ENCODE measurements at places on chromosomes 1 and 21.
A peak's percentile ranks its signal among the peaks of the same experiment; 100 is the strongest.

GRCh38 chr1:151846062-151846568 lies 6.5 kb upstream of the C2CD4D start:
- no peak for DNase-seq

GRCh38 chr1:6205849-6206519 lies at the start of gene RNF207:
Gene RNF207, plus strand, starts transcription at chr1:6206119. Its CDS starts 417 bp downstream, at chr1:6206536.
- peak; percentile 50 for DNase-seq

- DNase-seq = no peak
Measured at GRCh38 chr1:51542158-51542953, 23.3 kb upstream of the EPS15 start.

DNA sequence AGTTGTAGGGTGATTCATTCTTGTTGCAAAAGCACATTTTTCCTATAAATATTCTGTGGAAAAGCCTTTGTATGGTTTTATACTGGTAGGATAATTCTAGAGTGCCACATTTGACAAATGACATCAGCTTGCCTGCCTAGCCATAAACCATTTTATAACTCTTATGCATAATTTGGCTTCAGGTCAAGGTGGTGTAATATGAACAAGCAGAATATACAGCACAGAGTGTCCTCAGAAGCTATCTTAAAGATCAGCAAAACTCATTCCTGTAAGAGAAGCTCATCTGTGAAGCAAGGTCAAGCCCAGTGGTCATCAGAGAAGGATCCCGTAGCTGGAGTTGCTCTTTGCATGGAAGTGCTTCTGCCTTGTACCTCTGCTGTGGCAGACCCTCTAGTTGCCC lies 24.0 kb upstream of the C1orf21 start:
- DNase-seq = no peak

GRCh38 chr1:157770442-157771043 lies 6.4 kb downstream of the FCRL2 start:
- DNase-seq = no peak

- DNase-seq = no peak
Measured at GRCh38 chr21:7952648-7953047, 2568.7 kb upstream of the TPTE start.

Measured in stimulated activated CD4-positive, alpha-beta T cell treated with anti-CD3 and anti-CD28 coated beads, Interleukin-1b, Interleukin-23, amount 100 ng/mL, for 1 hour (primary cell).